ENCODE measurements at places on chromosomes 3 and 15.

DNA sequence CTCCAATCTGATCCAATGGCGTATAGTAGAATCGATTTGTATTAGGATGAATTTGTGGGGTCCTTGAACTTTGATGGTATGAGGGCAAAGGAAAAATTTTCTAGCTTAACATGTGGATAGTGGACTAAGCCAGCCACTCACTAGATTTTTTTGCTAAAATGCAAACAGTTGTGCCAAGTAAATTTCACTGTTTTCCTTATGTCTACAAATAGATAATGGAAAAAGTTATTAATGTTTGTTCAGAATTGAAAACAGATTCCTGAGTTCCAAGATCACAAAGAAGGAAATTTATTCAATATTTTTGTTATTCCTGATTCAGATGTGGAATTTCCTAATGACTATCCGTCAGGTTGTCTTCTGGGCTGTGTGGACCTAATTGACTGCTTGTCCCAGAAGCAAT is 35.2 kb upstream of the ZNF609 start:
- DNase-seq, result no peak

- DNase-seq, result peak; percentile 32
Measured at GRCh38 chr3:139561959-139562676, 22.6 kb upstream of the RBP1 start.

GRCh38 chr15:79028411-79028964 is 62.1 kb downstream of the RASGRF1 start:
- DNase-seq, result peak; percentile 2

GRCh38 chr3:66267906-66268305 is 47.1 kb downstream of the SLC25A26 start:
- DNase-seq, result no peak

Measured in NCI-H748 treated with DMSO at 0.1 percent for 48 hours (cell line).